ENCODE measurements at places on chromosomes 5 and 9.
A peak's percentile ranks its signal among the peaks of the same experiment; 100 is the strongest.

- peak; percentile 13 for DNase-seq
Observed at GRCh38 chr5:67400752-67401151, 204.2 kb upstream of the CD180 start.

DNA sequence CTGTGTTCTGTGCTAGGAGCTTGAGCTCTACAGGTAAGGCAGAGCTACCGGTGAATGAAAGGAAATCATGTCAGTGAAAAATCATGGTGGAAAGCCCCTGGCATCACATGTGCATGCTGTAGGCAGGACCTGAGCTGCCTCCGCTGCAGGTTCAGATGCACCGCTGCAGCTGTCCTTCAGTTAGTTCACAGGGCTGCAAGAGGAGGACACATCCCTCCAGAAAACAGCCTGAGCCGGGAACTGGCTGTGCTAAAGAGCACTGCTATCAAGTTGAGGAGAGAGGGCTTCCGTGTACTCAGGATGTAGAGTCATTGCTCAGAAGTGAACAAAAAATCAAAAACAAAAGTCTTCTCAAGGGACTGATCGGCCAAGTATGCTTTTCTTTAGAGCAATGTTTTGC lies 138.6 kb downstream of the ERCC6L2 start:
- DNase-seq, result no peak

- DNase-seq, result peak; percentile 5
Observed at GRCh38 chr9:99181621-99182020, 40.1 kb downstream of the ALG2 start.

- DNase-seq, result no peak
Observed at GRCh38 chr5:13234-13633, 78.7 kb upstream of the PLEKHG4B start.

GRCh38 chr5:36396640-36397039 lies 94.9 kb upstream of the RANBP3L start:
- peak; percentile 36 for DNase-seq

DNA sequence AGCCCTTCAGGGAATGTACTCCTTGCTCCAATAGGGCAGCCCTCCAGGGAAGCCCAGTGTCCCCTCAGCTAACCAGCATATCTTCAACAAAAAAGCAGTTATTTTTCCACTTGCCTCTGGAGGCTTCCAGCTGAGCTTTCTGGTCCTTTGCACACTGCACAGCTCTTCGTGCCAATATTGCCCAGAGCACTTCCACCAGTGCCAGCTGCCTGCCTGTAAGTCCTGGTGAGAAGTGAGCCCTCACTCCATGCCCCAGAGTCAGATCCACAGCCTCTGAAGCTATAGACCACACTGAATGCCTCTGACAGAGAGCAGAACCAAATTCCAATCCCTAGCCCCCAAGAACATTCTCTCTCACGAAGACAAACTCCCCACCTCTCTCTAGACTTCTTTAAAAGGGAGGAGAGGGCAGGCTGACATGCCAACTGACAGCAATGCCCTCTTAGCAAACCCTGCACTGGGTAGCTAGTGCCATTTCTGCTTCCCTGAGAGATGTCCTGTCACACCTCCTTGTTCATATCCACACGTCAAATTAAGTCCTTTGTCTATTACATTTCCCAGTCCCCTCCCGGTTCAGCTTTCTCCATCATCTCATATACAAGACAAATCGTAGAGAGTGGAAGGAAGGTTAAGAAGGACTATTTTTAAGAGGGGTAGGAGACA lies 12.7 kb upstream of the HEXB start:
- no peak for DNase-seq

DNA sequence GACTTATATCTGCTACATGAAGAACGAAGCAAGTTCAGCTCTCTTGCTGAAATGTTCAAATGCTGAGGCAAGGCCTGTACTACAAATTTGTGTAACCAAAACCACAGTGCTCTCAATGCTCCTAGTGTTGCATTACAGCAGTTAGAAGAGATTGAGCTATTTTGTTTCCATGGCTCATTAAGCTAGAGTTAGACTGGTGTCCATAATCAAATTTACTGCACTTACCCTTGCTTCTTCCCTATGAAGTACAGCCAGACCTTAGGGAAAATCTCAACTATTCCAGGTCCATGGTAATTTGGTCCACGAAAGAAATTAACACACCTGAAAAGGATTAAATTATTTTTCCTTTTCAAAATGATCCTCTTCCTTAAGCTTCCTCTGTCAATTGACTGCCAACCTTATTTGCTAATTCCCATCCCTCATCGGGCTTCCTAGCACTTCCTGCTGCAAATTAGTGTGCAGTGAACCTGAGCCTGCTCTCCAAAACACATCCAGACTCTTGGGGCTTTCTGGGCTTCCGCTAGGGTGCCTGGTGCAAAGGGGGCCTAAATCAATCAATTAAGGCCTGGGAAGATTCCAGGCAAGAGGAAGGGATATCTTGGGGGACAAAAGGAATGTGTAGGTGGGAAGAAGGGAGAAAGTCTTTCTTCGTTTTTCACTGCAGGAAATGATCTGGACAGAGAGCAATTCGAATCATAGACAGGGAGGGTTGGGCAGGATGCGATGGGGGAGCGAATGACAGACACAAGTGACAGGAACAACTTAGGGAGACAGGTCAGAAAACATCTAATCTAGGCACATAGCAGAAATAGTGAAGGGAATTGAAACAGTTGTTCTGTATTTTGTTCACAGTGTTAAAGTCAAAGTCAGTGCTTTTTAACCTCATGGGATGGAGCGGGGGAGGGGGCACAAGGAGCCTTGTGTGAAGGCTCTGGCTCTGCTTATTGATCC lies 542.4 kb downstream of the RAB3C start:
- DNase-seq, result peak; percentile 22

- peak; percentile 83 for DNase-seq
Observed at GRCh38 chr5:41843456-41844370, 26.5 kb downstream of the OXCT1 start.

DNA sequence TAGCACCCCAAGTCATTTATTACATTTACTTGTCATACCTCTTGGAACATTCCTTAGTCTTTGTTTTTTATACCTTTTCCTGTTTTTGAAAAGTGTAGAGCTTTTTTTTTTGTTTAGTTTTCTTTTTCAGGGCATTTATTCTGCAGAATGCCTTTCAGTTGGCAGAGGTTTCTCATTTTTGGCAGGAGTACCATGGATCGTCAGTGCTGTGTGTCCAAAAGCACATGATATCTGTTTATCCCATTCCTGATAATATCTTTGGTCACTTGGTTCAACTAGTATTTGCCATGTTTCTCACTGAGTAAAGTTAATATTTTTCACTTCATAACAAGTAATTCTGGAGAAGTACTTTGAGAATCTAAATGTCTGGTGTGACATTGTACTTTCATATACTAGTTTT lies 10.7 kb downstream of the OGN start:
- peak; percentile 60 for DNase-seq

DNA sequence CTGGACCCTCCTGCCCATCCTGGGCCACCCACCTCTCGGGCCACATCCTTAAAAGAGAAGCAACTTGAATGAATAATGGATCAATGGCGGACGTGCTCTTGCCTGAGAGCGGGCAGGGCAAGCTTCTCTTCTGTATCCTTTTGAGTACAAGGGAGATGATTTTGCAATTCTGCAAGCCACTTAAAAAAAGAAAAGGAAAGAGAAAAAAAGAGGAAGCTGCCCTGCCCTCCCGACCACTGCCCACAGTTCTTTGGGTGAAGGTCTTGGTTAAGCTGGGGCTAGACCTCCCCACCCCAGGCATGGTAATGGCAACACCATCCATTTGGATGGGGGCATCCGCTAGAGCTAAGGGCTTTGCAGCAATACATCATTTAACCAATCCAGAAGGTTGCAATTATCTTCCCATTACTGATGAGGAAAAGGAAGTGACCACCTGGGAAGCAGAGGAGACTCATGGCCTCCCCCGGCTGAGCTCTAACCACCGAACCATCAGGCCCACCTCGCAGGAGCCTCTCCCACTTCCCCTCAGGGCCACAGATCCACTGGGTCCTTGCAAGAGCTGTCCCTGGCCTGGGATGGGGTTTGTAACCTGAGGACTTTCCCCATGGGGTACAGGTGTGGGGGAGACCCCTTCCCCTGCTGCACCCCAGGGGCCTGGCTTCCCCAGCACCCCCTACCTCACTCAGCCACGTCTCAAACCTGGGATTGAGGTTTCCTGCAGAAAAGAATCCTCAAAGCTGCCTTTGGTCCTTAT lies 27.8 kb upstream of the LAMC3 start:
- DNase-seq, result no peak

DNA sequence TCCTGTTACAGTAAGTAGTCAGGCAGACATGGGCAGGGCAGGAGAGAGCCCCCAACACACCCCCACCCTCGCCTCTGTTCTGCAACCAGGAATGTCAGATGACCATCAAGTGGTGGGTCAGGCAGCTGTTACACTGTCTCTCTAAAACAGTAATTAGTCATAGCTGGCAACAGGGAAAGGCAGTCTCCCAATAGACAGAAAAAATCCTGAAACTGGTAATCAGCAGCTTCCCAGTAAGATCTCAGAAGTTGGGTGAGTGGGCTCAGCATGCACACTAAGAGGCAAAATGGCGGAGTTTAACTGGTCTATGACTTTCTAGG lies 90.2 kb downstream of the C5orf15 start:
- no peak for DNase-seq

- no peak for DNase-seq
Observed at GRCh38 chr5:169772688-169773087, 135.6 kb downstream of the DOCK2 start.

DNA sequence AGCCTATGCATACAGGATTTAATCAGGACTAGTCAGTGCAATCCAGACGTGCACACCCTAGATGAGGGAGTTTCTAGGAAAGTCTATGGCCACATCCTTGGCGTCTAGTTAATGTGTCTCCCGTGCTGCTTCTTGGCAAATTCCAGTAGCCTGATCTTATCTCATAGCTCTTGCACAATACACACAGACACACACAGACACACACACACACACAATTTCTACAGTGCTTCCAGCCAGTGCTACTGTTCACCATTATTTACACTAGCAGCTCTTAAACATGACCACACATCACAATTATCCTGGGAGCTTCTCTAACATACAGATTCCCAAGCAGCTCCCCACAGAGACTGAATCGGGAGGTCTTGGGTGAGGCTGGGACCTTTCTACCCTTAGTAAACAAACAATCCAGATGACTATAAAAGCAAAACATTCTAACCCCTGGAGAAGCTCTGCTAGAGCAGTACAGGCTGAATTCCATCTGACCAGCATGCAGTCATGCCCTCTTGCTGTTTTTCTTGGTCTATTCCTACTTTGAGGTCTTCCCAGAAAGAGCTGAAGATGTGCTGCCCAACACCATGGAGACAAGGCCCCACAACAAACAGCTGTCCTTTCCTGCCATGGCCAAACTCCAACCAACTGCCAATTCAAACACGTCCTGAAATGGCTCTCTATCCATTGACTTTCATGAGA lies 236.6 kb downstream of the DEPDC1B start:
- peak; percentile 41 for DNase-seq

- no peak for DNase-seq
Observed at GRCh38 chr5:20498102-20498501, 510.1 kb upstream of the CDH18 start.

DNA sequence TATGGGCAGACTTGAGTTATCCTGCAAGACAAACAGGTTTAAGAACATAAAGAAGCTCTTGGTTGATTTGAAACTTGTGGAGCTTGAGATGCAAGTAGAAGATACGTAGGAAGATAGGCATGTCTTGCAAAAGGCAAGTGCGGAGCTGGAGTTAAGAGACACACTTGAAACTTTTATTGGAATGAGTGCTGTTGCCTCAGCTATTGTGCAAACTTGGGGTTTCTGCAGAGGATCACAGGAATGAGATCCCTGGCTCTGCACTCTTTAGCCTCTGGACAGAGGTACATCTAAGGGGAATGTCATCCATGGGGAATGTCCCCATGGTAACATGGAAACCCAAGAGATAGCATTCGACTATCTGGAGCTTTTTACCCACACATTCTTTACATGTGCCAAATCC lies 121.1 kb downstream of the ADCY2 start:
- no peak for DNase-seq

- no peak for DNase-seq
Observed at GRCh38 chr9:129204840-129205239, 26.8 kb upstream of the IER5L start.

DNA sequence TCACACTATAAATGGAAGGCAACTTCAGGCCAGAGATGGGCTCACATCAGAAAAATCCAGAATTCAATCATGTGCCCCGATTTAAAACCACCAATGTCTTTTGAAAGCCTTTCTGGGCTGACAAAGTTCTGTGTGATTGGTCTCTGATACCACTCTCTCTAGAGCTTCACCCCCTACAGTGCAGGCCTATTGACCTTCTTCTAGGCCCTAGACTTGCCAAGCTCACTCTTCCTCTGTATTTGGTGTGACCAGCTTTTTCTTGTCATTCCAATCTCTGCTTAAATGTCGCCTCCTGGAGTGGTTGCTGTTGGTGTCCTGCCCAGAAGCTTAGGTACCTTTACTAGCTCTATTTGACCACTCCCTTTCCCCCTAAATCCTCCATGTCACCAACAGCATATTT lies 78.7 kb downstream of the GCNT4 start:
- DNase-seq, result no peak

DNA sequence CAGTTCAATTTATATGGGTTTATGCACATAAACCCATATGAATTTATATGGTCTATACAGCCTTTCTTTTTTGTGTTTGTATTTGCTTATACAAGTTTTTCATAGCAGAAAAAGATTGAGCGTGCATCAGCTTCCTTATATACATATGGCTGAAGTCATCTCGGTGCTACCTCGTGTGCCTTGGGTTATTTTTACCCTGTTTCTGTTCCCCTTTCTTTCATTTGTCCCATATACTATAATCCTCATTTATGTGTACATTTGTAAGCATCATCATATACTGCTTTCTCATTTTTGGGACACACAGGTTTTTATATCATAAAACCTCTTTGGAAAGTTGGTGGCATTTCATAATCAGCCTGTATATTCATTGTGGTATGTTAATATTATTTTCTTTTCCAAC lies 107.8 kb upstream of the ADAMTSL1 start:
- no peak for DNase-seq

GRCh38 chr5:115624994-115625393 lies 842 bp downstream of the TMED7 start:
- DNase-seq, result no peak

- DNase-seq, result peak; percentile 67
Observed at GRCh38 chr5:92836855-92837755, 743.9 kb downstream of the NR2F1-AS1 start.

- DNase-seq, result no peak
Observed at GRCh38 chr5:65288657-65289056, 193.1 kb downstream of the ADAMTS6 start.

DNA sequence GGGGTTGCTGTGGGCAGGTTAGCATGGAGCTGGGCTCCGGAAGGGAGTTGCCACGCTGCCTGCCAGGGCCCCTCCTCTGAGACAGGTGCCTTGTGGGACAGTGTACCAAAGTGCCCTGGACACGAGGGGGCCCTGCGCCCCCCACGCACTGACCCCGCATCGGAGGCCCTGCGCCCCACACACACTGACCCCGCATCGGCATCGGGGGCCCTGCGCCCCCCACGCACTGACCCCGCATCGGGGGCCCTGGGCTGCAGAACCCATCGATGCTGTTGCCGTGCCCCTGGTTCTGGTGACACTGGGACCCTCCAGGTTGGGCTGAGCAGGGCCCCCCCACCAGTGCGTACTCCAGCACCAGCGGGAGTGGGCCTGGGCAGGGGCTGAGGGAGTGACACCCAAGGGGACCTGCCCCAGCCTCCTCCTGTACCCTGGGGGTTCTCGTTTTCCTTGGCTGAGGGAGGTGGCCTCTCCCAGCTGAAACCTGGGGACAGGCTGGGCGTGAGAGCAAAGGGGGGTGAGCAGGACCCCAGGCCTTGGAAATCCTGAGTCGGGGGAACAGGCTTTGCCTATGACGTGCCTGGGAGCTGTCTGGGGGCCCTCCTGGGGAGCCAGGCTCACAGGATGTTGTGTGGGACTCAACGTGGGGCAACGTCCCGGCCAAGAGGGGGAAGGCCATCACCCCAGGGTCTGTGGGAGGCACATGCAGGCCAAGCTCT lies 6.9 kb downstream of the SAPCD2 start:
- no peak for DNase-seq

All from cardiac fibroblast (primary cell).